ENCODE measurements at places on chromosomes 7 and 10. TPM values are rescaled to one million over a fixed set of nuclear protein-coding genes. Genes with fewer than 3 reads are reported as not detected.
A peak's percentile ranks its signal among the peaks of the same experiment; 100 is the strongest.

DNA sequence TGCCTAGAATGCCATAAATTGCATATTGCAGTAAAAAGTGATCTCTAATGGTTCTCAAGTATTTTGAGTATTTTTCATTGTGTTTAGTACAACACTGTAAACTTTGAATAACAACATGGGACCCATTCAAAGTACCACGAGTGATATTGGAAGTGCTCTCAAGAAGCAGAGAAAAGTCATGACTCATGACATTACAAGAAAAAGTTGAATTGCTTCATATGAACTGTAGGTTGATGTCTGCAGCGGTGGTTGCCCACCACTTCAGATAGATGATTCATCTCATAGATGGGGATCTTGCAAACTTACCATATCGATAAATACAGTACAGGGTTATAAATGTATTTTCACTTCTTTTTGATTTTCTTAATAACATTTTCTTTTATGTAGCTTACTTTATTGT, 33.9 kb downstream of the ENTPD1 start:
- no peak for DNase-seq

Gene ELFN1
- total RNA-seq = 0.85 TPM

Gene GPR158
- total RNA-seq = not detected

- DNase-seq = no peak
These were observed 11.3 kb downstream of the KCNIP2 start for GRCh38 chr10:101832325-101832771.

DNA sequence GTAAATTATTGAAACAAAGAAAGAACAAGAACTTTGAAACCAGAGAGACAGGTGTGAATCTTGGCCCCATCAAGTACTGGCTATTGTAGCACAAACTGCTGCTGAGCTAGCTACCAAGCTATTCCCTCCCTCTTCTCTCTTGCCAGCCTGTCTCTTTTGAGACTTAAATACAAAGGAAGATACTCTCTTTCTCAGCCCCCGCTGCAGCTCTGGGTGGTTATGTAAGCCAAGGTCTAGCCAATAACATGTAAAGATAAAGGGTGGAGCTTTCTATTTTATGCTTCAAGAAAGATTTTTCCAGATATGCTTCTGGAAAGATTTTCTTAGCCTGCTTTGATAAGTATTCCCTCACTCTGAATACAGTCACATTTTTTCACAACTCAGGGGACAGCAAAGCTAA, 17.2 kb downstream of the BAZ1B start:
- no peak for DNase-seq

DNA sequence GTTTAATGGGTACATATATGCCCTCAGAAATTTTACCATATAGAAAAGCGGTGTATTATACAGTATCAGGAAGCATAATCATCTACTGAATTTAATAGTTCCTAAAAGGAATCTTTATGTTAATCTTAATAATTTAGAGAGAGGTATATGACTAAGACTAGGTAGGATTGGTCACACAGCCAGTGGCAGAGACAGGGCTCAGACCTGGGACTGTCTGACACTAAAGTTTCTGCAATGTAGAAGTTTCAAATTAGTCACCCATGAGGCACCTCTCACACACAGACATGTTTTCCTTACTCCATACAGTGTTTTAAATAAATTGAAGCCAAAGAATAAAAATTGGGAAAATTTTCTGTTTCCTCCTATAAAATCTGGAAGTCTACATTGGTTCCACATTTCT, 72.8 kb upstream of the ADRA2A start:
- no peak for DNase-seq

Gene MYO1G
- total RNA-seq = 0.11 TPM

GRCh38 chr10:45199205-45199740, 116.1 kb downstream of the OR13A1 start:
- no peak for DNase-seq

Gene CCDC3
- 1.2 TPM for total RNA-seq

- no peak for DNase-seq
These were observed 28.0 kb downstream of the PIP4K2A start for GRCh38 chr10:22686347-22686746.

DNA sequence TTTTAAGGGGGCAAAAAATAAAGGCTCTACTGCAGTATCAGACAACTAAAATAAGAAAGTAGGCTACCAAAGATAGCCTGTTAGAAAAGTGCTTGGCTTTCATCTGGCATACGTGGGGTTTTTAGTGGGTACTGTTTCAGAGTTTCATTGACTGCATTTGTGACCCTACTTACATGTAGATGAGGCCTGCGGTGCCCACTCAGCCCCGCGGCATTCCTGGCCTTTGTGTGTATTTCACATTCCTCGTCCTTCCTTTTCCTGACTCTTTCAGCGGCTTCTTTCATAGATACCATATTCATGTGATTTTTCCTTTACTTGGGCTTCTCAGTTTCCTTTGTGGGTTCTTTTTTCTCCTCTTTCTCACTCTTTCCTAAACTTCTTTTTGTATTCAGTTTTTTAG, 50.7 kb downstream of the UBE3C start:
- DNase-seq = peak; percentile 46

Gene EDRF1
- total RNA-seq = 27.8 TPM

GRCh38 chr7:7654964-7655715, 14.6 kb downstream of the UMAD1 start:
- no peak for DNase-seq

Gene ARHGAP22
- total RNA-seq = 50.3 TPM

Gene CAV1
- total RNA-seq = 1,483 TPM

Gene LGI1
- total RNA-seq = not detected

DNA sequence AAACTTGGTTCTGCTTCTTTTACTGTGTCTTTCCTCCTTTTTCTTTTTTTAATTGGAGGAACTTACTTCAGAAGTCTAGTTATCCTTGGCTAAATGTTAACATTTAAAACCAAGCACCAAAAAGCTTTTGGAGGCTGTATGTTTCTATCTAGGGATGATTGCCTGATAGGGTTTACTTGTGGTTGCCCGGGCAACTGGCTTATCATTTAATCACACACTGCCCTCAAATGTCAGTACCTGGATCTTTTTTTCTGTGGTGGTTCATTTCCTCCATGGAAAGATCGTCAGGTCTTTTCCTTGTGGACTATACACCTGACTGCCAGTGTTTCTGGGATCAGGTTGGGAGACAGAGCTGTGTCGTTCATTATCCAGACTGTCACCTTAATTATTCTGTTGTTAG, 173.2 kb downstream of the WNT2 start:
- no peak for DNase-seq

DNA sequence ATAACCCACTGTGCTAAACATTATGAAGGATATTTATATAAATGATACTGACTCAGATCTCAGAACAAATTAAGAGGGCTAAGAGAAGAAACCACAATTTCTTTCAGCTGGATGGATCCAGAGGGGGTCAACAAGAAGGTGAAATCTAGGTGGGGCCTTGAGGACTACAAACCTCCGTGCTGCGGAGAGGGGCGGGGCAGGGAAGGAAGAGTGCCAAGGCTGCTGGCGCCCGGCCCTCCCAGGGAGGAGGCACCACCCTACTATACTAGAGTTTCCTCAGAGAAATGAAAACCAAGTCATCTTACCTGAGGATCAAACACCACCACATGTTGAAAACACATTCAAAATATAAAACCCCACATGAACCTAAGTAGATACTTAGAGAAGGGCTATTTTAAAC, 29.3 kb upstream of the CRYGN start:
- no peak for DNase-seq

Gene C10orf53
- total RNA-seq = not detected

- no peak for DNase-seq
These were observed 3.6 kb downstream of the VAX1 start for GRCh38 chr10:117134306-117135025.

Measured in endothelial cell of umbilical vein (primary cell).